ENCODE measurements at places on chromosomes 5 and 9. TPM values are rescaled to one million over a fixed set of nuclear protein-coding genes. Genes with fewer than 3 reads are reported as not detected.

The PCDHA9 gene
- total RNA-seq = 0.03 TPM

The ZNF883 gene
- total RNA-seq = 2.8 TPM

GRCh38 chr9:69265891-69266290 is 59.1 kb upstream of the ENTREP1 start:
- DNase-seq = no peak

- no peak for DNase-seq
Measured at GRCh38 chr5:52727020-52727419, 60.7 kb upstream of the ITGA1 start.
